ENCODE measurements at places on chromosomes 3 and 15.

GRCh38 chr15:39886418-39886817, 33.6 kb downstream of the GPR176 start:
- no peak for DNase-seq

GRCh38 chr3:143443851-143444331, 324.3 kb downstream of the CHST2 start:
- no peak for DNase-seq

- no peak for DNase-seq
These were observed 1289.6 kb downstream of the NSUN3 start for GRCh38 chr3:95352471-95352870.

DNA sequence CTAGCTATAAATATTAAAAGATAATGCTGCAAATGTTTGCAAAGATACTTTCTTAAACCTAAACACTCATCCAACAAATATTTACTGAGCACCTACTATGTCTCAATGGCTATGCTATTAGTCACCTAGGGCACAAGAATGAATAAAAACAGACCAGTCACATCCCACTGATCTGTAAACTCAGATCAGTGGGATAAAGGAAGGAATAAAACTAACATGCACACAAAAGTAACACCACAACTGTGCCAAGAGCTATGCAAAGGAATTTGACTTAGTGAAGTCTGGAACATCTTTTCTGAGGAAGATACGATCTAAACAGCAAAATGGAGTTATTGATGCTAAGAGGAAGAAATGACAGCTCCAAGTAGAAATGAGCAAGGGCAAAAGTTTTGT, 56.6 kb downstream of the CBLB start:
- DNase-seq = no peak

DNA sequence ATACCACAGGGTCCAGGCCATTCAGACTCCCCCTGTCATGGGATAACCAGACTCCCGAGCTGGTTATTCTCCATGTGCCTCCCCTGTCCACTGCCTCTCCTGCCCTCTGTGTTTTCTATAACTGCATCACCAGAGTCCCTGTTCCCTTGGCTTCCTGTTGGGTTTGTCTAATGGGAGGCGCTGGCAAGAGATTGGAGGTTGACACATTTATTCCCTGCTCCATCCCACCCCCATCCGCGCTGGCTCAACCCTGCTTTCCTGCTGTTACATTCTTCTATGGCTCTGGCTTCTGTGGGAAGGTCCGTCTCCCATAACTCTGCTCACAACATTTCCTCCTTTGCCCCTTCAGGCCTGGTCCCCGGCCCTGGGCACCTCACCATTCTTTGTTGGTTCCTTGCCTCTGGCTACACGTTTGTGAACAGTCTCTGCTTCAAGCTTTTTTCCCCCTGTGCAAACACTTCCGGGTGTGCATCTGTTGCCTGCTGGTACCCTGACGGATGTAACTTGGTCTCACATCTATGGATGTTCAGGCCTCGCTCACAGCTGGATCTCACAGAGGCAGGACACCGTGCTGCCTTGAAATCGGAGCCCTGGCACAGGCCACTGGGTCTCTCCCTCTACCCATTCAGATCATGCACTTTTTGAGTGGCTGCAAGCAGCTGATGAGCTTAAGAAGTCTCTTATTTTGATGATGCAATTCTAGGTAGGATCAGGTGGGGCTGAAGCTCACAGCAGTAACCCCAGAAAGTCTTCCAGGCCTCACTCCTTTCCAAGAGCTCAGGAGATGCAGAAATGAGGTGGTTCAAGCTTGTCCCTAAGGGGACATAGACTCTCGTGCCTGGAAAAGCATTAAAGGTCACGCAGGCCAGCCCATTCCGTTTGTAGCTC, 68.6 kb upstream of the ATP13A3 start:
- no peak for DNase-seq

DNA sequence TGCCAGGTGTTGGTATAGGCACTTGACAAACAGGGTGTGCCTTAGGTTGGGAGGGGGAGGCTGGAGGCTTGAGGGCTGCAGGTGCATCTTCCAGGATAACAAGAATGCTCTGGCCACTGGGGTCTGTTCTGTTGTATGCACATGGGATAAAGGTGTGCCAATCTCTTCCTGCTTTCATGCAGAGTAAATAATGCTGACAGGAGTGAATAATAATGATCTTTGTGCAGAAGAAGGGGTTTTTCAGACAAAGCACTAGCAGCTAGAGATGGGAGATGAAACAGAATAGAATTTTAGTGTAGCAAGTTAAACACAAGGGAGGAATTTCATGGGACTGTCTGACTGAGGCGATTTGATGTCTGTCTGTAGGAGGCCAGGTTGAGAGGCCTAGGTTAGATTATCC, 1.9 kb upstream of the ROPN1 start:
- DNase-seq = no peak

DNA sequence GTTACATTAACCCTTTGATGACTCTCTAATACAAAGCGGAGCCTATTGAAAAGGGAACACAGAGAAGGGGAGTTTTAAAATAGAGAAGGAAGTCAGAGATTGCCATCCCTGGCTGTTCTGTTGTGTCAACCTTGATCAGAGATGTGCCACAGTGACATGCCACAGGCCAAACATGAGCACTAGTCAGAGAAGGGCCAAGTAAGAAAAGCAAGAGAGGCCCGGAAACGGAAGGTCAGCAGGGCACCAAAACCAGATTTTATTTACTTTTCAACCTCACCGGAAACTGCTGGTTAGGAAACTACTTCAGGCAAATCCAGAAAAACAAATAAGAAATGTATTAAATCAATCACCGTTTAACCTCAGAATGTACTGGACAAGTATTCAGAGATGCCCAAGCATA, 171.8 kb downstream of the ALCAM start:
- DNase-seq = no peak

DNA sequence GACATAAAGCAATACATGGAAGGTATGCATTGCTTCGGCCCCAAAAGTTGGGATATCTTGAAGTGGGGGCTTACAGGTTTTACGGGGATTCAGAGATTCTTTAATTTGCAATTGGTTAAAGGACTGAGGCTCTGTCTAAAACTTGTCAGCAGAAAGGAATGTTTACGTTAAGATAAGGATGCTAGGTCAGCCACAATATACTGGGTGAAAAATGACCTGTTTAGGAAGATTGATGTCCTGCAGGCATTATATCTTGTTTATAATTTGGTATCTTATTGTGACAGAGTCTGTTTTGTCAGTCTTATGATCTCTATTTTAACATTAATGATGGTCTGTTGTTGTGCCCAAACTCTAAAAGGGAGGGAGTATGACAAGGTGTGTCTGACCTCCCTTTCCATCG, 15.3 kb upstream of the CCNDBP1 start:
- DNase-seq = no peak

GRCh38 chr3:9552252-9552999, 1.2 kb downstream of the LHFPL4 start:
- peak; percentile 2 for DNase-seq

- no peak for DNase-seq
These were observed 60.3 kb downstream of the TM4SF4 start for GRCh38 chr3:149534671-149535332.
